ENCODE measurements at places on chromosomes 11 and 22. TPM values are rescaled to one million over a fixed set of nuclear protein-coding genes. Genes with fewer than 3 reads are reported as not detected.

The TMEM121B gene
- total RNA-seq: 0.07 TPM

The SMTNL1 gene
- not detected for total RNA-seq

The SPI1 gene
- total RNA-seq: 0.35 TPM

The HPX gene
- 1.6 TPM for total RNA-seq

The GAB4 gene
- not detected for total RNA-seq

The ACRV1 gene
- total RNA-seq: not detected

The TMEM134 gene
- 59.7 TPM for total RNA-seq

The HTR3A gene
- not detected for total RNA-seq

The SLC22A12 gene
- not detected for total RNA-seq

The SCGB1C1 gene
- total RNA-seq: not detected

The OR6A2 gene
- 0.07 TPM for total RNA-seq

The MMP1 gene
- not detected for total RNA-seq

The POU2AF2 gene
- not detected for total RNA-seq

The MN1 gene
- total RNA-seq: 0.14 TPM

The NXPE2 gene
- total RNA-seq: not detected

The EIF3L gene
- 905 TPM for total RNA-seq

The C11orf97 gene
- total RNA-seq: not detected

DNA sequence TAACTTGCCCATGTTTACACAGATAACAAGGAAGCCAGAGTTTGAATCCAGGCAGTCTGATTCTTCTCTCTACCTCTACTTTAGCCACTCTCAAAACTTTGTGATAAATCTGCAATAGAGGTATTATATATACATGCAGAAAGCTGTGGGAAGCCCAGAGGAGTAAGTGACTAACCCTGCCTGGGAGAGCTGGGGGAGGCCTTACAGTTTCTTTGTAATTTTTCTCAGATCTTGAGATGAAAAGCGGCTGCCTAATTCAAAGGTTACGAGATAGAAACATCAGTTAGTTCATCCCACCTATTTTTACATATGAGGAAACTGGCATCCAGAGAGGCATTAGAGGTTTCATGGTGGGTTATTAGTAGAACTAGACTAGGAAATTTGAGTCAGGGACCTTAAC lies 4.9 kb downstream of the STIM1 start:
- DNase-seq: peak; percentile 28

DNA sequence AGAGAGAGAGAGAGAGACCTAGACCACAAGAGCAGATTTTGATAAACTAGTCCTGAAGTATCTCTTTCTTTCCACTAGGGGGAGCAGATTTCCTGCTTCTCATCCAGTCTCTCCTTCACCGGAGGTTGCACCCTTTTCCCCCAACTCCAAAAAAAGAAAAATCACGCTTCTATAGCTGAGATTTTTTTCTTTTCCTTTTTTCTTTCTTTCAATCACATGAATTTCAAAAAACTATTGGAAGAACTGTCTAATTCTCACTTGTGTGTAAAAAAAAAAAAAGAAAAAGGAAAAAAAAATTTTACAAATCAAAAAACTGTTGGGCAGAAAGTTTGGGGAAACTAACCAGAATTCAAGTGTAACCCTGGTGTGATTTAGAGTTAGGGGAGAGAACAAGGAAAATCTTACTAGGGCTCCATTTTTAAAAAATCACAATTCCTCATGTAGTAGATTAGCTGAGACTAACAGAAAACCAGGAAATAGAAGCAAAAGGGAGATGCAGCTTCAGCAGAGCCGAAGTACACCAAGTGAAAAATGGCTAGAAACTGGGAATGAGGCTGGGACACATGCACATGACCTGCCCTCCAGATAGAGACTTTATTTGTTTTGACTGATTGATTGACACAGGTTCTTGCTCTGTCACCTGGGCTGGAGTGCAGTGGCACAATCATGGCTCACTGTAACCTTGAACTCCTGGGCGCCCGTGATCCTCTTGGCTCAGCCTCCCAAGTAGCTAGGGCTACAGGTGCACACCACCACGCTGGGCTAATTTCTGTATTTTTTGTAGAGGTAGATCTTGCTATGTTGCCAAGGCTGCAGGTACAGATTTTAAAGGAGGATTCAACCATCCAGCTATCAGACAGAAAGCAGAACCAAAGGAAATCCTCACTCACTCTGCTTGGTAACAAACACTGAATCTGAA lies 27.1 kb downstream of the SDHD start:
- DNase-seq: peak; percentile 16

DNA sequence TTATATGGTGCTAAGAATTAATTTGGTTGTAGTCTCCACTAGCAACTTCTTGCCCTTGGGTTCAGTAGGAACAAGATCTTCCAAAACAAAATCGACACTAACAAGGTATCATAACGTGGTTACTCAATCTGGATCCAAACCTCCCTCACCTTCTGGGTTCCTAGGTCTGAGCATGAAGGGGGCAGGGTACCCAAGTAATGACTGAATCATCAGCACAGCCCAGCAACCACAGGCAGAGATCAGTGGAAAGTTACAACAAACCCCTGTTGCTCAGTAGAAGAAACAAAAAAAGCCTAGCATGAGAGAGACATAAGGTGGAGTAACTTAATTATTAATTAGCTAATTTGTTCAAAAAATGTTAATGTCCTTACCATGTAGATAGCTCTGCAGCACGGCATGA lies 221.4 kb downstream of the BLID start:
- DNase-seq: no peak

DNA sequence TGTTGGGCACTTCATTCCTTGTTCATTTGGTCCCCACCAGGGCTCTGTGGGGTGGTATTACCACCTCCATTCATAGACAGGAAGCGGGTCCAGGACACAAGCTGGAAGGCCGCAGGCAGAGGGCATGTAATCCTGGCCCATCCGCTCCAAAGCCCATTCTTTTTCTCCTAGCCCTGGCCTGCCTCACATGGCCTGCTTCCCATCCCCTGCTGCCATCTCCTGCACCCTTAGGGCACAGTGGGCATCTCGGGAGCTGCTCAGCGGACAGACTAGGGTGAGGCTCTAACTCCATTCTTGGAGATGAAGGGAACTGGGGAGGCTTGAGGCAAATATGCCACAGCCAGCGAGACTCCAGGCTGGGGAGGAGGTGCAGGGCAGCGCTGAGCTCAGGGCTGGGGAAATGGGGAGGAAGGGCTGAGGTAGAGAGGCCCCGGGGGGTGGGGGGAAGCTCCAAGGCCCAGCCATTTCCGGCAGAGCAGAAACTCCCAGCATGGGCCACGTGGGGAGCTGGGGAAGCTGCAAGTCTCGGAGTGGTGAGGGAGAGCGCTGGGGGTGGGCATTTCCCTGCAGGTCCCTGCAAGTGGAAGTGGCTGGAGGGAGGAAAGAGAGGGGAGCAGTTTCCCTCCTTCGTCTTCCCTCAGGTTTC lies 14.3 kb upstream of the BCL9L start:
- DNase-seq: peak; percentile 65

DNA sequence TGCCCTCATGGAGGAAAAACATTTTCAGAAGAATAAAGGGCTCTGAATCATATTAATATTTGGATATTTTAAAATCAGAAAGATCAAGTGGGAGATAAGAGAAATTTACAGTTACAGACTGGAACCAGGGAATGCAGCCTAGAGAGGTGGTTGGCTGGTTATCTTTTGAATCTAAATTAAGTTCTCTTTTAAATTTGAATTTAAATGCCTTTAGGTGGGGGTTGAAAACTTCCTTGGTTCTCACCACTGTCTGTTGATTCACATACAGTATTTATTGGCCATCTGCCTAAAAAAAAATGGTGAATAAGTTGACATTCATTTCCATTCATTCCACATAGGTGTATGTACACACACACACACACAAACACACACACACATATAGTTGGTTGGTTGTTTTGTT lies 35.7 kb upstream of the PTPRJ start:
- no peak for DNase-seq

GRCh38 chr11:16871368-16871767 lies 132.9 kb downstream of the C11orf58 start:
- no peak for DNase-seq

GRCh38 chr11:78958444-78958843 lies 383.8 kb upstream of the NARS2 start:
- no peak for DNase-seq

- DNase-seq: no peak
Observed at GRCh38 chr11:46181387-46181786, 60.1 kb upstream of the PHF21A start.

DNA sequence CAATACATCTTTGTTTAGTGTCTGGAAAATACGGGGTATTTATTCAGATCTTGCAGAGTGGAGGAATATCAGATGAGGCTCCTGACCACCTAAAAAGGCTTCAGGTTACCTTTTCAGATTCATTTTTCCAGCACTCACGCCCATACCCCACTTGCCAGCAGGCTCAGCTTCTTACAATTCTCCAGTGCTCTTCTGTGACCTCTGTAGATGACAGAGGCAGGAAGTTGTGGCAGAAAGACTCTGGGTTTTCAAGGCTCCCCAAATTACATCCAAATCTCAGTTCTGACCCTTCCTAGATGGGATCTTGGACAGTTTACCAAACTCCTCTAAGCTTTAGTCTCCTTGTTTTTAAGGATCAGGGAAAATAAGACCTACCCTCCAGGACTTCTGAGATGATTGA lies 61.1 kb downstream of the SYTL2 start:
- DNase-seq: peak; percentile 21

GRCh38 chr11:125517116-125517770 lies 21.2 kb upstream of the FEZ1 start:
- DNase-seq: no peak

GRCh38 chr11:44606472-44606871 lies 41.0 kb downstream of the CD82 start:
- no peak for DNase-seq

GRCh38 chr11:13343931-13344717 lies 66.5 kb downstream of the BMAL1 start:
- peak; percentile 76 for DNase-seq

GRCh38 chr22:38730411-38730871 lies 24.7 kb downstream of the GTPBP1 start:
- DNase-seq: no peak

- DNase-seq: no peak
Observed at GRCh38 chr11:83287631-83288030, 1.5 kb upstream of the CCDC90B start.

GRCh38 chr11:24667353-24667968 lies 170.6 kb downstream of the LUZP2 start:
- no peak for DNase-seq

- DNase-seq: no peak
Observed at GRCh38 chr11:3611976-3612678, 29.7 kb downstream of the ART5 start.

- DNase-seq: no peak
Observed at GRCh38 chr22:38474003-38474607, 6.2 kb downstream of the KDELR3 start.

GRCh38 chr11:47154616-47155570 lies 21.8 kb downstream of the ARFGAP2 start:
- no peak for DNase-seq

DNA sequence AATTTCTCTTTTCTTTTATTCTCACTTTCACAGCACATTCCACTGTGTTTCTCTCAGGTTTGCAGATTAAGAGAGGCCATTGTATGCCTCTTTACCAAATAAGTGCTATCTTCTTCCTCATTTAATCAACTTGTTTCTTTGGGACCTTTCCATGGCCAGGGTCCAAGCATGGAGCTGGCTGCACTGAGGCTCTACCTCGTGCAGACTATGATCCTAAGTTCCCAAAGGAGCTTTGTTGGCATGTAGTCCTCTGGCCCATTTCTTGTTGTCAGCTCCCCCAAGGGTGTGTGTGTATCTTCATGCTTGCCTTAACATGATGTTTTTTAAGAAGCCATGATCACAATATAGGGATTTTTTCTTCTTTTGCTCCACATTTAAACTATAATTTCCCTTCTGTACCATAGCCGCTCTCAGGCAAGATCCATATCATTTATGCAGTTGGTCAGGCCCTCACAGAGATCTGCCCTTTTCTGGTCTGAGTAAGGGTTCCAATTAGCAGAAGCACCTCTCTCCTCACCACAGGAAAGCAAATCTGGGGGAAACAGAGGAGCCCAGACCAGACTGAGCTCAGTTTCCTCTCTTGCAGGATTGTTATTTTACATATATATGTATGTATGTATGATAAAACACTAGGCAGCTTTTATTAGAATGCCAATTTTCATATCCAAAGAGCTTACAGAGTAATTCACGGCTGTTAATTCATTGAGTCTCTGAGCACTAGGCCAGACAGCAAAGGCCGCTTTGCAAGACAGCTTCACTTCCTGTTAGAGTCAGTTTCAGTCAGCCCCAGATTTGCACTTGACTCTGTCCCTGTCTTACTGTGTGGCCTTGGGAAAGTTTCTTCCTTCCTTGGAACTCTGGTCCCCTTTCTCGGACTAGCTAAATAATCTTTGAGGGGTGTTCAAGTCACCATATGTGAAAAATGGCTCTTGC lies 34.3 kb downstream of the CYB5R2 start:
- DNase-seq: no peak

- DNase-seq: no peak
Observed at GRCh38 chr11:26762089-26762488, 40.2 kb upstream of the SLC5A12 start.

- no peak for DNase-seq
Observed at GRCh38 chr11:64605244-64605560, 14.2 kb downstream of the SLC22A12 start.

GRCh38 chr11:117411736-117412135 lies 84.1 kb downstream of the CEP164 start:
- DNase-seq: no peak

- DNase-seq: no peak
Observed at GRCh38 chr11:15981292-15981691, 375.1 kb downstream of the SOX6 start.

- DNase-seq: no peak
Observed at GRCh38 chr11:75541193-75542087, 15.7 kb upstream of the GDPD5 start.

- DNase-seq: no peak
Observed at GRCh38 chr22:47444746-47445065, 682.3 kb downstream of the TBC1D22A start.

GRCh38 chr22:27670701-27671412 lies 130.7 kb downstream of the MN1 start:
- DNase-seq: no peak

DNA sequence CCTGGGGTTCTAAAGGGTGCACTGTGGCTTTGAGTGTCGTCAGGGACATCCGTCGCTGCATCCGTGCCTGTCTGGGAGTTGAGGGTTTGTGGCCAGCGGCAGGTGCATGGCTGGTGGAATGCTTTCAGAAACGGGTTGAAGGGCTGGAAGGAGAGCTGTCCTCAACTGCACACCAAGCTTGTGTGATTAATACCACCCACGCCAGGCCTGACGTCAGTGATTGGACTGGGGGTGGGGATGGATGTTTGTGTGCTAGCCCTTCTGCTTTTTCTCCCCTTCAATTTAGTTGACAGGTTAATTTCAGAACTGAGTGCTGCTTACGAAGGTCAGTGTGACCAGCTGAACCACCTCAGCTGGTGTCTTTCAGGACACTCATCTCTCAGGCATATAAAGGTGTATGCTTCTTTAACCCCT lies 3.2 kb upstream of the GAB2 start:
- peak; percentile 68 for DNase-seq

All from activated T-cell treated with anti-CD3 and anti-CD28 coated beads, Interleukin-2, amount 50 U/mL, for 72 hours (primary cell).